ENCODE measurements at places on chromosomes 4 and X.

DNA sequence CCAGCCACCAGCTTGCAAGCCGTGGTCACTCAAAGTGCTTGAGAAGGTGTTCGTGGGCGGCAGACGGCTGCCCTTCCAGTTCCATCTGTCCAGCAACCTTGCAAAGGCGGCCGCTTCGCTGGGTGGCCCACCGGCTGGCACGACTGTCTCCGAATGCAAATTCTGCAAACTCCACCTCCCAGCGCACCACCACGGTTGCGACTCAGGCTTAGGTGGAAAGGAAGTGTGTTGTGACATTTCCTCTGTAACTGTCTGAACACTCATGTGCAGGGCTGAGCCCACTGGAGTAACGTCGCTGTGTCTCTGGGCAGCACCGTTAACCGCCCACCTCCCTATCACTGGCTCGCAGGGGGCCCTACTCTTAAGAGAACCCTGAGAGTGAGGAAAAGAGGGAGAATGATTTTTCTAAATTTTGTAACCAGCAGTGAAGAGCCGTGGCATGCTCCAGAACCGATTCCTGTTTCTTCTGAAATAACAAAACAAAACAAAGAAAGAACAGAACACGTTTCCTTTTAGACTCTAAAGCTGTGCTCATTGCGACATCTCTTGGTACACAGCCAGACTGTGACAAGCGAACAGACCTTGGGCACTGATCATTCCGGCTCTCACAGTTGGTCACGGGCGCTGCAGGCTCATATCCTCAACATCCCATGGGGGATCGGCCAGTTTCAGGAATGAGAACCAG lies at the start of gene P2RY8:
Gene P2RY8 (minus strand): TSS at position 155 of the 685 bp plus-strand sequence. CDS start 70,627 bp downstream, outside the sequence.
- peak; percentile 58 for DNase-seq

GRCh38 chrX:46628460-46629371 lies 55.2 kb downstream of the CHST7 start:
- peak; percentile 23 for DNase-seq

- DNase-seq = no peak
Observed at GRCh38 chrX:100479329-100479728, 69.3 kb upstream of the PCDH19 start.

GRCh38 chrX:112440277-112440676 lies 239.5 kb downstream of the LHFPL1 start:
- DNase-seq = no peak

DNA sequence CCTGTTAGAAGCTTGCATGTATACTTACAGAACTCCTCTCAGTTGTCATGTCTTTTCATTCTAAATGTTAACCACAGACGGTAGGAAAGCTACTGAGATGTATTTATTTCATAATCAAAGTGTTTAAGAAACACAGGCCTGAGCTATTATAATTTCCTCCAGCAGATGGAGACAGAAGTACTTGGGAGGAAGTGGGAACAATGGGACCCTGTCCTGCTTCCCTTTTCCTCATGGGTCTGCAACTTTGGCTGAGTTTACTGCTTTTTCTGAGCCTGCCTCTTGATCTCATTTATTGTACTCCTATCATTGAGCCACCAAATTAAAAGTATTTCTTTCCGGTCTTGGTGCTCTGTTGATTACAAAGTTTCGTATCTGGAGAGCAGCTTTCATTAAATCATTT lies 67.7 kb upstream of the SPANXN2 start:
- DNase-seq = no peak

DNA sequence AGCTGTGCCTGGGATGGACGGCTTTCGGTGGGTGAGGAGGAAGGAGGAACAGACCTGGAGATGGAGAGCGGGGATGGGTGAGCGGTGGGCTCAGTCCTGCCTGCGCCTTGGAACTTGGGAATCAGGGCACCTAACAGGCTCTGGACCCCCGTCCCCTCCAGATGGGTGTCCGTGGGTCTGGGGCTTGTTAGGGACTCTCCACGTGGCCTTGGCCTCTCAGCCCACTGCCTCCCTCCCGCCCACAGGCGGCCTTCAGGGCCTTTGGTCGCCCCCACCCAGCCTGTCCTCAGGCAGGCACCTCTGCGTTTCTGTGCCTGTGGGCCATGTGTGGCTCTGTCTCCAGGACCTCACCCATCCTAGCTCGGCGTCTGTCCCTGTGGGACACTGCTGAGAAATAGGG lies 29.0 kb downstream of the TRMT44 start:
- no peak for DNase-seq

DNA sequence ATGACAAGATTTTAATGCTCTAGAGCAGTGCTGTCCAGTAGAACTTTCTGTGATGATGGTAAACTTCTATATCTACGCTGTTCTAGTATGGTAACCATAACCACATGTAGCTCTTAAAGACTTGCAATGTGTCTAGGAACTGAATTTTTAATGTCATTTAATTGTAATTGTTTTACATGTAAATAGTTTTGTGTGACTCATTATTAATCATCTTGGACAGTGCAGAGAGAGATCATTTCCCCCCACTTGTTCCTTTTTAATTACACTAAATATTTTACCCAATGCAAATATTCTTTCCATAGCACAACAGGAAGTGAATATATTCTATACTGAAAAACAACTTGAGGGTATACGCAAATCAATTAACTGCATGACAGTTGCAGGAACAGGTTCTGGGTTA lies 5.8 kb downstream of the ATG4A start:
- DNase-seq = no peak

DNA sequence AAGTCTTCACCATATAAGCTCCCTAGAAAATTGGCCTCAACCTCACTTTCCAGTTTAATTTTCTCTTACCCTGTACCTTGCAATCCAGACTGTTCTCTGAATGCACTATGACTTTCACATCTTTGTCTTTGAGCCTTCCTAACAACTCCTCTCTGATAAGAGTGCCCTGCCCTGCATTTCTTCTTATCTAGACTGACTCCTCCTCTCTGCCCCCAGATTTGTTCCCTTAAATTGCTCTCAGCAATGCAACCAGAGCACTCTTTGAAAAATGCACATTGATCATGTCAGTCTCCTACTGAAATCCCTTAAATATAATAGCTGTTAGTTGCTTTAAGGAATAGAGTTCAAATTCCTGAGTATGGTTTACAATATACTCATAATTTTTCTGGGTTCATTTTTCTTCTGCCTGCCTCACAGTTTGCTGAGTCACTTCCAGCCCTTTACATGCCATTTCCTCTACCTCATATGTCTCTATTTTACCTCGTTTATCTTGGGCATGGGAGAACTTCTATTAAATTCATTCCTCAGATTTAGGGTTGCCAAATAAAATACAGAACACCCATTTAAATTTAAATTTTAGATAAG lies 582.7 kb upstream of the AADAT start:
- DNase-seq = no peak

- no peak for DNase-seq
Observed at GRCh38 chrX:154028502-154029184, 8.9 kb upstream of the IRAK1 start.

GRCh38 chrX:46777971-46778810 lies 19.3 kb upstream of the SLC9A7 start:
- DNase-seq = no peak

DNA sequence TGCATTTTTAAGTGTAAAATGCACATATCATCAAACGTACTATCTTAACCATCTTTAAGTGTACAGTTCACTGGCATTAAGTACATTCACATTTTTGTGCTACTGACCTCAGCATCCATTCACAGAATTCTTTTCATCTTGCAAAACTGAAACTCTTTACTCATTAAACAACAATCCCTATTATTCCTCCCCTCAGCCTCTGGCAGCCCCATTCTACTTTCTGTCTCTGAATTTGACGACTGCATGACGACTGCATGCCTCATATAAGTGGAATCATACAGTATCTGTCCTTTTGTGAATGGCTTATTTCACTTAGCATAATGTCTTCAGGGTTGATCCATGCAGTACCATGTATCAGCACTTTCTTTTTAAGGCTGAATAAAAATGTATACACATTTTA lies 38.7 kb downstream of the CNKSR2 start:
- no peak for DNase-seq

DNA sequence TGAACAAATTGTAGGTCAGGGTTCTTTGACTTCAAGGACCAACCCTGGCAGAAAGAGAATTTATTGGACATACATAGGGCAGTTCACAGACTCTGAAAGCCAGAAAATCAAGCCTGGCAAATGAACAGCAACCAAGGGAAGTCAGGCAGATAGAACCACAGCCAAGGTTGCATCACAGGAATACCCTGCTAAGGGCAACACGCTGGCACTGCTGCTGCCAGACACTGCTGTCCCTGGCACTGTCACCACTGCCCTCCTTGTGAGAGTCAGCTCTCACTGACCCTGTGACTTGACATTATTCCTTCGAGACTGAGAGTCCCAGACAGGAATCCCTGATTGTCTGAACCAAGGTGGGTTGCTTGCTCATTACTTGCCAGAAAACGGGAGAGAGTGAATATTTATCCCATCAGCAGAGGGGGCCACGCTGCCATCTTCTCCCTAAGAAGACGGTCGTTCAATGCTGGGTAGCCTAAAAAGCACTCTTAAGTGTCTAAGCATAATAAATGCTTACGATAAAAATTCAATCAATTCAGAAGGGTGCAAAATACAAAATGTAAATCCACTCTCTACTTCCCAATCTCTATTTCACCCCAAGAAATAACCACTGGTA lies 23.2 kb upstream of the PTTG2 start:
- DNase-seq = no peak

DNA sequence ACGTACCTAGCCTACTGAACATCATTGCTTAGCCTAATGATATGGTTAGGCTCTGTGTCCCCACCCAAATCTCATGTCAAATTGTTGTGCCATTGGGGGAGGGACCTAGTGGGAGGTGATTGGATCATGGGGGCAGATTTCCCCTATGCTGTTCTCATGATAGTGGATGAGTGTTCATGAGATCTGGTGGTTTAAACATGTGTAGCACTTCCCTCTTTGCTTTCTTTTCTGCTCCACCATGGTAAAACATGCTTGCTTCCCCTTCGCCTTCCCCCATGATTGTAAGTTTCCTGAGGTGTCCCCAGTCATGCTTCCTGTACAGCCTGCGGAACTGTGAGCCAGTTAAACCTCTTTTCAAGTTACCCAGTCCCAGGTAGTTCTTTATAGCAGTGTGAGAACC lies 102.6 kb downstream of the RAPGEF2 start:
- no peak for DNase-seq

GRCh38 chr4:10237131-10237530 lies 120.5 kb upstream of the WDR1 start:
- no peak for DNase-seq

GRCh38 chrX:121322159-121322558 lies 274.7 kb downstream of the GLUD2 start:
- DNase-seq = no peak

GRCh38 chr4:184763150-184763780 lies 29.4 kb upstream of the CENPU start:
- peak; percentile 82 for DNase-seq

Data from femur (tissue), 1 donor.